ENCODE measurements at places on chromosomes 5 and 9.

GRCh38 chr5:39266442-39266841 is 47.1 kb upstream of the FYB1 start:
- no peak for DNase-seq

DNA sequence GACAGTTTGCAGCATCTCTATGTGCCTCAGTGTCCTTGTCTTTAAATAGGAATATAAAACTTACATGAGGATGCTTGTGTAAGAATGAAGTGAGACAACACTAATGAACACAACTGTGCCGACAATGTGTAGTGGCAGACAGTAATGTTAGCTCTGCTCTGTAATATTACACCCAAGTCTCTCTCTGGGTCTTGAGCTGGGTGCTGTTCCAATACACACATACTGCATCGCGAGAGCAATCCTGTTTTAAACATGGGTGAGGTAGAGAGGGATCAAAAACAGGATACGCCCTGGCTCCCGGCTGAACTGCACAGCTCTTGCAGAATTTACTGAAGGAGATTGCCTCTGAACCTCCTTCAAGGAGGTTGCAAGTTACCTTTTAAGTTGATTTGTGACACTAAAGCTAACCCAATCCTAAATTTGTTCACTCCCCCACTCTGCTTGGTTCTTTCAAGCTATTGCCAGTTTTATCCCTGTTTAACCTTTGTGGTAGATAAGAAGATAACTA is 155.2 kb upstream of the ISL1 start:
- DNase-seq: no peak

- no peak for DNase-seq
These were observed 68.0 kb downstream of the RIC1 start for GRCh38 chr9:5696884-5697283.

- DNase-seq: no peak
These were observed 209.0 kb downstream of the CWC27 start for GRCh38 chr5:64977779-64978178.

DNA sequence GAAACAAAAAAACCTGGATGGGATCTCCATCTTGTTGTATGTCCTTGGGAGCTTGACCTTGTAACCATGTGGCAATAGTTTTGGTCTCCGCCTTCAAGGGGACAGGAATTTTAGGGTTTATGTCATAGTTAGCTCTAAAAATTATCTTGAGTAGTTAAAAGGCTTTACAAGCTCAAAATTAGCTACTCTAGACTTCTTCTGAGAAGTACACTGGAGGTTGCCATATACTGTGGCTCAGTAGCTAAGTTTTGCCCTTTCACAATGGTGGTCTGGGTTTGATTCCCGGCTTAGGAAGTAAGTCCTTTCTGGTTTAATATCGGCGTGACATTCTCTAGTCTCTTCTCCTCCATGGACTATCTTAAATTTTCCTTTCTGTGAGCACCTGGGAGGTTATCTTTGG is 48.9 kb upstream of the DMAC1 start:
- no peak for DNase-seq

GRCh38 chr5:64914396-64914795 is 145.7 kb downstream of the CWC27 start:
- no peak for DNase-seq

- DNase-seq: no peak
These were observed 2.7 kb downstream of the RABEPK start for GRCh38 chr9:125202846-125203618.

DNA sequence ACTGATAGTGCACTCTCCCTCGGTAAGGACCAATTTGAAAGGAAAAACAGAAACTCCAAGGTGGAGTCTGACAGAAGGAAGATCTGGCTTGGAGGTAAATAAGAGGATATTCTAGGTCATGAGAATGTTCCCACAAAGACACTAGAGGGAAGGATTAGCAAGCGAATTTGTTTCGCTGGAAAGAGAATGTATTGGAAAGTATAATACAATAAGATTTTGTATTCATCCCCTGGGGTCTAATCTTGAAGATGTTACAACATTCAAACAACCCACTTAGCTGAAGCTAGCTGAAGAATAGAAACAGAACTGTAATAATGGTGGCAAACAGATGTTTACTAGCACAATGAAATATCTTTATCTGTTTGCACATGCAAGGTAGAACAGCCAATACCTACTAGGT is 158.7 kb downstream of the GNAQ start:
- peak; percentile 56 for DNase-seq

GRCh38 chr5:13632676-13633075 is 311.8 kb downstream of the DNAH5 start:
- no peak for DNase-seq

GRCh38 chr9:1604942-1605560 is 410.1 kb upstream of the SMARCA2 start:
- DNase-seq: peak; percentile 26

DNA sequence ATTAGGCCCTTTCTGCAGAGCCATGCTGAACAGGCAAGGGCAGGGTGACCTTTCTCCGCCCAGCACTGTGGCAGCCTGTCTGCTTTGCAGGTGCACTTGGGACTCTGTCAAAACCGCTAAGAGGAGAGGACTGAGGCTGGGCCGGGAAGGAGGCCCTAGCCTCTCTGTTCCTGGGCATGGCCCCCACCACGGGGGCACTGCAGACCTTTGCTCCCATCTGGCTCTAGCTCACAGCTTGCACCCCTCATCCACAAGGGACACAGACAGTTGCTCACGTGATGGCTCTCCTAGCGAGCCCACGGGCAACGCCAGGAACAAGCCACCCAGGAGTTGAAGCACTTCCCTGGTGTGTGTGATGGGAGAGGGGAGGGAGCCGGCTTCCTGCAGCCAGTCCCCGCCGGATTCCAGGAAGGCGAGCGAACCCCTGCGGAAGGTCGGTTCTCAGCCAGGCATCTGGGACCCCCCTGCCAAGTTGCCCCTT is 43.0 kb upstream of the FCN1 start:
- no peak for DNase-seq

DNA sequence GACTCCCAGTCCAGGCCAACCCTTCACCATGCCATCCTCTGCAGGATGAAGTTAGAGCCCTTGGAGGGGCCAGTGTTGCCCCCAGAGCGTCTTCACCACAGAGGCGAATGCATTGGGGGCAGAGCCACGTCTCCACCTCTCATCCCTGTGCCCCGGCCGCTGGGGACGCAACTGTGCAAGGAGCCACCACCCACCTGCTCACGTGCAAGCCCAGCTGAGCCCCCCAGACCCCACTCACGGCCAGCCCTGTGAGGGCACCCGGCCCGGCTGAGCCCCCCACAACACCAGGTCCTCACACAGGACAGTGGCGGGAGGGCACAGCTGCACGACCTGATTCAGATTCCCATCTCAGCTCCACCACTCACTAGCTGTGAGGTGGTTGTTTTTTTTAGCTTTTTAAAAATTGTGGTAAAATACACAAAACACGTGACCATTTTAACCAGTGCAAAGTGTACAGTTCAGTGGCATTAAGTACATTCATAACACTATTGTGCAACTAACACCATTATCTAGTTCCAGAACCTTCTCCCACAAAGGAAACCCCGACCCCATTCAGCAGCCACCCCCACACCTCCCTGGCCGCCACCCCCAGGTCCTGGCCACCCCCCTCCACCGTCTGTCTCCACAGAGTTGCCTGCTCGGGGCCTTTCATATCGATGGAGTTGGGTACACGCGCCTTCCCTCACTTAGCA is 33.5 kb upstream of the UBAC1 start:
- no peak for DNase-seq

DNA sequence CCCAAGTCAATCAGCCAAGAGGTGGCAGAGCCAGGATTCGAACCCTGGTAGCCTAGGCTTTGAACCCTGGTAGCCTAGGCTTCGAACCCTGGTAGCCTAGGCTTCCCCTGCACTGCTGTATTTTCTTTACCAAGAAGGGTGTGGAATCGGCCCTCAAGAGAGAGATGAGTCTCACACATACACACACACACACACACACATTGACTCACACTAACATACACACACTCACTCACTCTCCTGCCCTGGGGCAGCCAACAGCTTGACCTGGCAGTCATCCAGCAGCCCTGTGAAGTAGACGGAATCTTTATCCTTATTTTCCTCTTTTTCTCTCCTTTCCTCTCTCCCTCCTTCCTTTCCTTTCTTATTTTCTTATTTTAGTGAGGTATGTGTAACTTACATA is 55.4 kb upstream of the RPL26L1 start:
- no peak for DNase-seq

- no peak for DNase-seq
These were observed 236.0 kb upstream of the CDH18 start for GRCh38 chr5:20224046-20224445.

DNA sequence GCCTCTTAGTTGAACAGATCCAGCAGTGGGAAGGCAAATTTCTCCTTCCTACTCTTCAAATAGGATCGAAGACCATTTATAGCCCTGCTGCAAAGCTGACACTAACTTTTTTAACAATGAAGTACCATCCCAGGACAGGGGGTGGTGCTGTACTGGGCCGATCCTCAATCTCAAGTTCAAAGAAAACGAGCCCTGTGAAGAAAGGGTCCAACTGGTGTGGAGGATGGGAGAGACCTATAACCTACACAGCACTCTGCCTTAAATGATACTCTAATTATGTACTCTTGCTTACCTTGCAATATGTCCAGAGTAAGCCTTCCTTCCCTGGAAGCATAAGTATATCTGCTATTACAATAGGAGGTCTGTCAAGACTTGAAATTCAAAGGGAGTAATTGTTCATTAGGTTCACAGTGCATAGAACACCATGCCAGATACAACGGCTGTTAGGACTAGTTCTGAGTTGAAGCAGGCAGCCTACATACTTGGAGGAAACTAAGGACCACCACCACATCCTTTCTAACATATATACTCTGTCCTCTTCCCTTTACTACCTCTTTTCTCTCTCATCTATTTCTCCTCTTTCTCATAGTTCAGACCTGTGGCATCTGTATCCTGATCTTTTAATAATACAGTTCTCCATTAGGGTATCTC is 6.2 kb downstream of the ETF1 start:
- DNase-seq: no peak

DNA sequence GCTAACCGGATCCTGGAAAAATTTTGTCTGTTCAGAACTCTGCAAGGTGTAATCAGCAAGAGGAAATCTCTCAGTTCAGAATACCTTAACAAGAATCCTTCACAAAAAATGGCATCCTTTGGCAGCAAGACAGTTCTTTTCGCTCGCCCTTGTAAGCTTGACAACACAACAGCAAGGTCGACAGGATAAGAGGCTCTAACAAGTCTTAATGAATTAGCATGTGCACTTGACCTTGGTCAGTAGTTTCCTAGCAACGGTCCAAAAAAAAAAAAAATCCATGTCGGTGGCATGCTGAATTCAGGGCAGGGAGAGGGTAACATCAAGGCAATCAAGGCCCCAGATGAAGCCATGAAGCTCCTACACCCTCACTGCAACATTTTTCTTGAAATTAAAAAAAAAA is 172.8 kb downstream of the APBA1 start:
- DNase-seq: no peak

GRCh38 chr9:132287256-132287760 is 67.5 kb downstream of the SETX start:
- DNase-seq: no peak

DNA sequence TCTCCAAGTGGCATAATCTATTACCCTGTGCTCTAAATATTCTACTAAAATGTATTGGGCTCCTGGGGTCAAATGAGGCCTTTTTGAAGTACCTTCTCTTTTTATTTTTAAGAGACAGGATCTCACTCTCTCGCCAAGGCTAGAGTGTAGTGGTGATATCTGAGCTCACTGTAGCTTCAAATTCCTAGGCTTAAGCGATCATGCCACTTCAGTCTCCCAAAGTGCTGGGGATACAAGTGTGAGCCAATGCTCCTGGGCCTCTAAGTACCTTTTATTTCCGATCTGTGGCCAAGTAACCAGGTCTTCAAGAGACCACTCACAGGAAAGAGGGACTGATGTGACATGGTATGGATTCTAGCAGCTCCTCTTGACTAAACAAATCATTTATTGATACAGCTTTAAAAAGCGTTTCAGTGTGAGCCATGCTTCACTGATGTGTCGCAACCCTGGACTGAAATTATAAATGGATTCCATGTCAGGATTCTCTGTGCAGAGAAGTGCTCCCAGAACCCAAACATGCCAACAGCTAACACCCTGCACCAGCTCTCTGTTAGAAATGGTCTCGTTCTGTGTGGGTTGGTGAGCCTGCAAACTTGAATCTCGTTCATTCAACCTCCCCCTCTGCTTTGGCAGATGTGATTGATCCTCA is 477.8 kb downstream of the HINT1 start:
- no peak for DNase-seq

GRCh38 chr9:18346745-18347144 is 127.2 kb upstream of the ADAMTSL1 start:
- DNase-seq: no peak

- DNase-seq: no peak
These were observed 7.5 kb downstream of the SURF4 start for GRCh38 chr9:133368249-133368881.

GRCh38 chr5:19790829-19791466 is 197.1 kb downstream of the CDH18 start:
- DNase-seq: no peak

DNA sequence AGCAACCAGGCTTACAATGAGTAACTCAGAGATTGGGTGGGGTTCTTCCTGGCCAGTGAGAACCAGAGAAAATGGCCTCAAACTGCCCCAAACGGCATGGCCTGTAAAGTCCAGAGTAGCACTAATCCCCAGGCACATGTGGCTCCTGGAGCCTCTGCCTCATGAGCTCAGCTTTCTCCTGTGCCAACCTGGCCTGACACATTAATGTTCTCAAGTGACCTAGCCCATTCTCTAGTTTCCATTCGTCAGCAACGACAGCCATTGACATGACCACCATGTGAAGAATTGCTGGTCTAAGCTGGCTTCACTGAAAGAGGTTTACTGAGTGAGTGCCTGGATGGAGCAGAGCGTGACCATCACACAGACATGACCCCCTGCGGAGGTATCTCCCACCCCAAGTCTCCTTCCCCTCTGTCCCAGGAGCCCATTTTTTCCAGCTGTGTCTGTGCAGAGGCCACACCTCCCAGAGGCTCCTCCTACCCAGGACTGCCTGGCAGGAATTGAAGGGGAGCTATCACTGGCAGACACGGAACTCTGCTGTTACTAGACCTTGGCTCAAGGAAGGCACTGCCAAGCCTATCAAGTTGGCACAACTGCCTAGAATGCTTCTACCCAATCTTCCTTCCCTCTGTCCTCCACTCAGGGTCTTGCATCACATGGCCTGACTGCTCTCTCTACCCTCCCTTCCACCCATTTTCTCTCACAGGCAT is 59.0 kb upstream of the BOD1 start:
- no peak for DNase-seq

- no peak for DNase-seq
These were observed 44.2 kb downstream of the NKD2 start for GRCh38 chr5:1052641-1053390.

DNA sequence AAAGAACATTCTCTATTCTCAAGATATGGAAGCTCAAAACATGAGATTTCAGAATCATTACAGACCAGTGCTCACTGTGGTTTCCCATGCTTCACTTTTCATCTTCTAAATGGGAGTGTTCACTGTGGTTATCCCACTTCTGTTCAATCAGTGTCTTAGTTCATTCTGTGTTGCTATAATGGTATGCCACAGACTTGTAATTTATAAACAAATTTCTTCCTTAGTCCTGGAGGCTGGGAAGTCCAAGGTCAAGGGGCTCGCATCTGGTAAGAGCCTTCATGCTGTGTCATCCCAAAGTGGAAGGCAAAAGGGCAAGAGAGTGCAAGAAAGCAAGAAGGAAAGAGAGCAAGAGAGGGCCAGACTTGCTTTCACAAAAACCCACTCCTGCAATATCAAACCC is 146.3 kb downstream of the TTC39B start:
- DNase-seq: no peak

- DNase-seq: no peak
These were observed 101.6 kb upstream of the APC start for GRCh38 chr5:112635771-112636731.

Measured in muscle of arm (tissue), 14 donors.